ENCODE measurements at places on chromosomes 1 and 21. TPM values are rescaled to one million over a fixed set of nuclear protein-coding genes. Genes with fewer than 3 reads are reported as not detected.

The GBP7 gene
- total RNA-seq: not detected

The KAZN gene
- 17.4 TPM for total RNA-seq

The SYCP1 gene
- not detected for total RNA-seq

The C2CD4D gene
- total RNA-seq: not detected

The OR6K3 gene
- not detected for total RNA-seq

The SEC16B gene
- total RNA-seq: 4.2 TPM

The COL11A1 gene
- 0.07 TPM for total RNA-seq

DNA sequence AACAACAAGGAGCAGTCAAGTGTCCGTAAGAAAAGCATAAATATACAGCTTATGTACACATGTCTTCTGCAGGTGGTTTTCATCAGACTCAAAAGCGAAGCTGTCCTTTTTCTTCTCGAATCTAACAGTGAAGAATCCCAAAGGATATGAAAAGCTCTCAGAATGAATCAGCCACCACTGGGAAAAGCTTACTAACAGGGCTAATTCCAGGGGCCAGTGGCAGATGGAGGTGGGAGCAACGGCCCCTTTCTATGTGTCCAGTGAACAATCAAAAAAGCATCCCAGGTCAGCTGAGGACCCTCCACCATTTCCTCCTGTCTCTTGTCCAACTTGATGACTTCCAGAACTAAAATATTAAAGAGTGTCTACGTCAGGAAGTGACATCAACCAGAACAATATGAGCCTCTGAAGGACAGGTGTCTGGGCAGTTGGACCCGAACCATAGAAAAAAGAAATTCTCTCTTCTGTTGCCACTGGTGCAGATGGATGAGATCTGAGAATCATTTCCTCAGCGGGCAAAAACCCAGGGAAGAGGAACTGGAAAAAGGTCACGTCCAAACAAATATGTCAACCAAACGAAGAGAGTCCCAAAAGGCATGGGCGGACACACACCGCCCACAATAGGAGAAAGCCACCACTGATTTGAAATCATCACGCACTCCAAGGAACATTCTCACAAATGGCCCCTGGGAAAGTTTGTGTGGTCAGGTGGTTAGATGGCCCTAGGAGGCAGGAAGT lies 70.4 kb upstream of the TIAM1 start:
- no peak overlapping the region for H3K4me3 ChIP-seq
- no peaks in the 10 kb centered on the region for H3K27me3 ChIP-seq
- no peaks in the 10 kb centered on the region for H3K36me3 ChIP-seq
- no peak overlapping the region for H3K27ac ChIP-seq
- no peaks in the 10 kb centered on the region for H3K4me1 ChIP-seq
- no peak for DNase-seq

GRCh38 chr1:199113265-199113869 lies 474.5 kb downstream of the PTPRC start:
- H3K27ac ChIP-seq: no peak overlapping the region
- H3K27me3 ChIP-seq: no peaks in the 10 kb centered on the region
- DNase-seq: no peak
- H3K4me3 ChIP-seq: no peak overlapping the region
- no peaks in the 10 kb centered on the region for H3K36me3 ChIP-seq

GRCh38 chr1:50424884-50425375 lies 1.7 kb upstream of the DMRTA2 start:
- H3K27ac ChIP-seq: no peak overlapping the region
- no peak for DNase-seq
- H3K4me1 ChIP-seq: peaks cover 13% of the 10 kb centered on the region

DNA sequence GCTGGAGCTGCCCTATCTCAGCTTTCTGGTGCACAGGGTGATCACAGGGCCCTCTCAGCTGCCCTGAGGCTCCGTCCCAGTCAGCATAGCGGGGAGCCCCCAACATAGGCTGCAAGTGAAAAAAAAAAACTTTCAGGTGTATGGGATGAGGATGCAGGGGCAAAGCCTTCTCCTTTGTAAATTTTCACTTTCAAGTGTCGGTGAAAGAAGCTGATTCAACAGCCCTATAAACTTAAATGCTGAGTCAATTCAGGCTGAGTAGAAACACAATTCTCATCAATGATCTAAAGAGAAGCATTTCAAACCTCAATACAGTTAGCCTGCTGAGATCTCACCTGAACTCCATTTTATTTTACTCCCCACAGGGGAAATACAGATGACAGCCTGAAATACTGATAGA lies 171.2 kb downstream of the SEC16B start:
- H3K27ac ChIP-seq: no peak overlapping the region
- H3K4me3 ChIP-seq: no peak overlapping the region
- no peaks in the 10 kb centered on the region for H3K36me3 ChIP-seq
- no peaks in the 10 kb centered on the region for H3K27me3 ChIP-seq
- DNase-seq: no peak

DNA sequence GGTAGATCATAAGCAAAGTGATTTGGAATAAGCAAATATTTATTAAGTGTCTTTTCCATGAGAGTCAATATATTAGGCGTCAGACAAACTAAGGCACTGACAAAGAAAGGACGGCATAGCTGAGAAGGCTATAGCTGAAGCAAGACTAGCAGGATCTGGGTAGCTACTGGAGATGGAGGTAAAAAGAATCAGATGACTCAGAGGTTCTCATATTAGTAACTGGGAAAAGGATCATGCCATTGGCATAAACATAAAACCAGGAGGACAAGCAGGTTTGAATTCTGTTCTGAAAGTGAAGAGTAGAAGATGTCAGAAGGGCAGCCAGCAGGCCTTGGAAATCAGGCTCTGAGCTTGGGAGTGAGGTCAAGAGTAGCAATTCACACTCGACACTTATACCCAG lies 531.9 kb downstream of the PTPRC start:
- DNase-seq: no peak
- H3K27ac ChIP-seq: no peak overlapping the region
- H3K27me3 ChIP-seq: no peaks in the 10 kb centered on the region
- no peak overlapping the region for H3K4me3 ChIP-seq
- no peaks in the 10 kb centered on the region for H3K36me3 ChIP-seq
- no peaks in the 10 kb centered on the region for H3K4me1 ChIP-seq

- no peak overlapping the region for H3K4me3 ChIP-seq
Observed at GRCh38 chr1:206829875-206830274, 35.5 kb upstream of the IL20 start.

DNA sequence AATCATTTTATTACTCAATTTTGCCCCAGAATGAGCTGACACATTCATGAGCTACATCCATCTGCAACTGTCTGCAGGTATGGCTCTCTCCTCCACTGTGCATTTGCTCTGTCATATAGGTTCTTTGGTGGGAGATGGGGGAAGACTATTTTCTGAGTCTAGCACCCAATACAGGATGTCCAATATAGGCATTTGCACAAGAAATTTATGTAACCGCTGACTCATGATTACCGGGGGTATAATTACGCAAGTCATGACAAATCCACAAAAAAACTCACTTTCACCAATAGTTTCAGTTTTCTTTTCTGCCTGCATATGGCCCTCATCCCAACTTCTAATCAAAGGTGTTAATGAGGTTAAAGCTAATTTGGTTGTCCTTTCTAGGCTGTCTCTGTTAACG lies 17.5 kb upstream of the VSIG8 start:
- H3K4me3 ChIP-seq: no peak overlapping the region
- DNase-seq: no peak

GRCh38 chr1:225657462-225657989 lies 4.6 kb upstream of the ENAH start:
- no peaks in the 10 kb centered on the region for H3K36me3 ChIP-seq
- peaks cover 74% of the 10 kb centered on the region for H3K4me1 ChIP-seq
- H3K27ac ChIP-seq: peak overlapping the region; percentile 99
- no peak overlapping the region for H3K4me3 ChIP-seq

DNA sequence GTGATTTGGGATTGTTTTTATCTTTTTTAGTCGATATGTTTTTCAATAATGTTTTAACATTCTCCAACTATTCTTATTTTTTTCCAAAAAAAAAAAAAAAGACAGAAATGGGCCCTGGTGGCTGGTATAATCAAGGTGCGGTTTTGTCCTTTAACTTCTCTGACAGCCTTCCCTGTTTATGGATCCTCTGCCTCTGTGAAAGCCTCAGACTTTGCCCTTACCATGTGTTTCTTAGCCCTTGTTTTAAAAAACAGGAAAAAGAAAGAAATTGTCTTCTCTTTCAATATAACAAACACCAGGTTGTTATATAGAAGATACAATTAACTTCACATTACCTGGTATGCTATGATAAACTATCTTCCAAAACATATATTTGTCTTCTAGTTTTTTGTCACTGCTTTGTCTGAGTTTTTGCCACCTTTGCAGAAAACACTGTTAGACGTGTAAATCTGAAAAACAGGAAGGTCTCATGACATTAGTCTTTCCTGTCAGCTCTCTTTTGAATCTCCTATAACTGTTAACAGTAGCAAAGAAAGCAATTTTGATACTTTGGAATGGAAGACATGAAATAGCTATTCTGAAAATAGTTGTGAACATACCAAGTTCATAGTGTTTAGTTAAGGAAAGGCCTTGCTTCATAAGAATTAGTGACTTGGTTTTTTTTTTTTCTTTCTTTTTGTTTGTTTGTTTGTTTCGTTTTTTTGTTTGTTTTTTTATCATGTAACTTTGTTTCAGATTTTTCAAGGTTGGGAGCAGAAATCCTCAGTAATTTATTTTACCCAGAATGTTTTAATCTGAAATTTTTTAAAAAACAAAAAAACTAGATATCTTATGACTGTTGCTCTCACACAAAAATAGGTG lies 31.7 kb upstream of the CACYBP start:
- no peak overlapping the region for H3K27ac ChIP-seq
- H3K27me3 ChIP-seq: no peaks in the 10 kb centered on the region
- H3K4me1 ChIP-seq: peaks cover 57% of the 10 kb centered on the region
- no peak for DNase-seq
- no peak overlapping the region for H3K4me3 ChIP-seq
- no peaks in the 10 kb centered on the region for H3K36me3 ChIP-seq

- no peak overlapping the region for H3K4me3 ChIP-seq
- H3K36me3 ChIP-seq: no peaks in the 10 kb centered on the region
- no peak overlapping the region for H3K27ac ChIP-seq
- no peaks in the 10 kb centered on the region for H3K27me3 ChIP-seq
- no peak for DNase-seq
- H3K4me1 ChIP-seq: no peaks in the 10 kb centered on the region
Observed at GRCh38 chr21:23949493-23949892, 1657.8 kb downstream of the MRPL39 start.

DNA sequence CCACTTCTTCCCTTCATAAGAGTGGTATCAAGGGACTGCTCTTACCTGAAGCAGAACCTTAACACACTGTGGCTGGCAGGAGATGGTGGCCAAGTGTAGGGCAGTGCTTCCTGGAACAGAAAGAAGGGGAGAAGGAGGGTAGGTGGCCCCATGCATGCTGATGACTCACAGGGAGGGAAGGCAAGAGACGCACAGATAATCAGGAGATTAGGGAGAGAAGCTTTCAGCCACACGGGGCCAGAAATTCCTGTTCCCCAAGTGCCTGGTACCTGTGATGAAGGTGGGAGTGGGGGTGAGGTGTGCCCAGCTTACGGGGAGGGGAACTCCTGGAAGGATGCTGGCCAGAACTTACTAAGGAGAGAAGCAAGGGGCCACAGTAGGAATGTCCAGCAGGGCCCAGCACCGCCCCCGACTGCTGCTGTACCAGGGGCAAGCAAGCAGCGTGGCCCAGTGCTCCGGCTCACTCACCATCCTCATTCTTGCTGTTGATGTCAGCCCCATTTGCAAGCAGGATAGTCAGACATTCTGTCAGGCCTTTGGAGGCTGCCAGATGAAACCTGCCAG lies 7.7 kb downstream of the ANKRD35 start:
- no peak for DNase-seq
- H3K4me3 ChIP-seq: no peak overlapping the region
- no peaks in the 10 kb centered on the region for H3K36me3 ChIP-seq
- H3K4me1 ChIP-seq: peaks cover under 1% of the 10 kb centered on the region
- H3K27me3 ChIP-seq: no peaks in the 10 kb centered on the region
- H3K27ac ChIP-seq: no peak overlapping the region

- no peaks in the 10 kb centered on the region for H3K27me3 ChIP-seq
- H3K4me3 ChIP-seq: no peak overlapping the region
- no peak for DNase-seq
- no peak overlapping the region for H3K27ac ChIP-seq
- H3K4me1 ChIP-seq: peaks cover 4% of the 10 kb centered on the region
Observed at GRCh38 chr1:99173282-99173681, 91.0 kb upstream of the PLPPR4 start.

GRCh38 chr21:21385404-21385803 lies 387.2 kb downstream of the NCAM2 start:
- no peak overlapping the region for H3K27ac ChIP-seq
- no peaks in the 10 kb centered on the region for H3K36me3 ChIP-seq
- no peaks in the 10 kb centered on the region for H3K27me3 ChIP-seq
- no peak overlapping the region for H3K4me3 ChIP-seq

- no peaks in the 10 kb centered on the region for H3K27me3 ChIP-seq
- H3K36me3 ChIP-seq: no peaks in the 10 kb centered on the region
- H3K4me3 ChIP-seq: no peak overlapping the region
- H3K27ac ChIP-seq: no peak overlapping the region
- peaks cover 6% of the 10 kb centered on the region for H3K4me1 ChIP-seq
Observed at GRCh38 chr1:169133801-169134502, 27.5 kb downstream of the ATP1B1 start.

DNA sequence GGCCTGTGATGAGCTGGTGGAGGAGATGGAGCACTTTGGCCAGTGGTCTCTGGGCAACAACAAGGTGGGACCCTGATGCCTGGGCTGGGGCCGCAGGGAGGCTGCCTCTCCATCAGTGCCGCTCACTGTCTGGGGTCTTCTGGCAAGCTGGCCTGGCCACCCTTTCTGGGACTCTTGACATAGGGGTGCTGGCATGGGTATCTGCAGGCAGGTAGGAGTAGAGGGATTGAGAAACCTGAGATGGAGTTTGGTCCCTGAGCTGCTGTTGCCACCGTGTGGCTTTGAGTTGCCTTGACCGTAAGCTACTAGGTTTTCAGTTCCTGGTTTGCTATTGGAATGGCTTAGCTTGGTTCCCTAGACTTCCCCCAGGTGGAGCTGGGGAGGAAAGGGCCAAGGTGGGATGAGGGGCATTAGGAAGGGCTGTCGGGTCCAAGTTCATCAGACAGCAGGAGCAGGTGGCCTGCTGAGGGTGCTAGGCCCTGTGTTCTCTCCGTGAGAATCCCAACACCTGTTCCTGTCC lies 13.2 kb upstream of the MFN2 start:
- peaks cover 29% of the 10 kb centered on the region for H3K36me3 ChIP-seq
- H3K4me3 ChIP-seq: no peak overlapping the region
- H3K4me1 ChIP-seq: no peaks in the 10 kb centered on the region
- H3K27ac ChIP-seq: no peak overlapping the region
- DNase-seq: no peak

DNA sequence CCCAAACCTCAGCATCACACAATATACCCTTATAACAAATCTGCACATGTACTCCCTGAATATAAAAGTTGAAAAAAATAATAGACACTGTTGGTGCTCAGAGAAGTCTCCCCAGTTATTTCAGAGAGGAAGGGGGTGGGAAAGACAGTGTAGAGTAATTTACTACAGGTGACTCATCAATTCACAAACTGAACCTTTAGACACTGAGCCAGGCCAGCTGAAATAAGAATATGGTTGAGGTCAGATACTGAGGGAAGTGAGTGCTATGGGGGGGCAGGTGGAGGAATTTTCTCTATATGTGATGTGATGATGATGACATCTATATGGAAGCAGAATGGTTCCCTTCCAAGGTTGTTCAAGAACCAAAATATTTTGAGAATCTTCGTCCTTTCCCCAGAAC lies 50.1 kb downstream of the MRPL39 start:
- H3K27me3 ChIP-seq: no peaks in the 10 kb centered on the region
- DNase-seq: no peak
- H3K4me3 ChIP-seq: no peak overlapping the region
- no peaks in the 10 kb centered on the region for H3K4me1 ChIP-seq
- H3K36me3 ChIP-seq: no peaks in the 10 kb centered on the region
- H3K27ac ChIP-seq: no peak overlapping the region

GRCh38 chr1:202010180-202011015 lies at the start of gene ELF3:
TSS of gene ELF3 (plus strand) at chr1:202010587. CDS start at chr1:202011137, 550 bp downstream.
- H3K36me3 ChIP-seq: peaks cover 5% of the 10 kb centered on the region
- no peak for DNase-seq

Measured in thoracic aorta (tissue), 2 donors.